Stomach (tissue), 19 donors: ENCODE measurements at places on chromosomes 4 and X. TPM values are rescaled to one million over a fixed set of nuclear protein-coding genes. Genes with fewer than 3 reads are reported as not detected.

- no peaks in the 10 kb centered on the region for H3K36me3 ChIP-seq
- H3K27me3 ChIP-seq: no peaks in the 10 kb centered on the region
- no peak overlapping the region for H3K27ac ChIP-seq
- no peak for DNase-seq
Measured at GRCh38 chr4:7900334-7900909, 39.2 kb downstream of the AFAP1 start.

The TLR7 gene
- total RNA-seq: not detected

DNA sequence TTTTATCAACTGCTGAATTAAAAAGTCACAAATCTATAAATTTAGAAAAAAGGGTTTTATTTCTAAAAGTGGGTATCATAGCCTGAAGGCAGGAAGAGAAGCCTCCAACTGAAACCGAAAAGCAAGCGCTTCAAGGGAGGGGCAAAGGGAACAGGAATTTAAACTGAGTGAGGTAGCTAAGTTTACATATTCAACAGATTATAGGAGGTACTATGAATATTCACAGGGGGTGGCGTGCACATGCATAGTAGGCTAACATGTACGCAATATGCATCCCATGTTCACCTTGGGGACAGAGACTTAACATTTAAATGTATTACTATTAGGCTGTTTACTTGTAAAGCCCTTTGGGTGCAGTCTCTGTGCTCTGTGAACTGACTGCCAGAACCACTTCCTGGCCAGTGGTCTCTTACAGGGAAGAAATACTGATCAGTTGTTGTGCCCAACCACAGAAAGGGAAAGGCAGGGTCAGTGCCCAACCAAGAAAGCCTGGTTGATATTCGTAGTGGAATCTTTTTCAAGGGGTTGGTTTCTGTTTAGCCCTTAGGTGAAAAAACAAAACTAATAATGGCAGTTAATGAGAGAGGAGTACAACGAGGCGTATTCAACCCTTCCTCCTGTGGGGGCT lies 168.7 kb upstream of the GALNTL6 start:
- H3K4me1 ChIP-seq: no peaks in the 10 kb centered on the region
- DNase-seq: no peak

The HPRT1 gene
- total RNA-seq: 13.5 TPM

DNA sequence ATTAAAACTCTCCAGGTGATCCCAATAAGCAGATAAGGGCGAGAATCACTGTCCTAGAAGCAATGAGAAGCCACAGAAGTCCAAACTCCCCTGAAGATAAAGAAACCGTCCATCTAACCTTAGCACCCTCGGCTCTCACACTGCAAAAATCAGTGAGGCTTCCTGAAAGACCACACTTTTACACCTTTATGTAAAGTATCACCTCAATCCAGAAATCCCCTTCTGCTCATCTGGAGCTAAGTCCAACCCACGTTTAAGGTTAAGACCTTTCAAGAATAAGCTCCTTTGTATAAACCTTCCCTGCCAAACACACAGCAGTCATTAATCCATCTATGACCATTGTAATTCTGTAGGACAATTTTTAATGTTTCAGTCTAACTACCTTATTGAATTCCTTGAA lies 41.7 kb downstream of the LIN54 start:
- no peak overlapping the region for H3K4me3 ChIP-seq
- no peak for DNase-seq
- no peak overlapping the region for H3K27ac ChIP-seq
- no peaks in the 10 kb centered on the region for H3K27me3 ChIP-seq
- no peaks in the 10 kb centered on the region for H3K4me1 ChIP-seq
- peaks cover 57% of the 10 kb centered on the region for H3K36me3 ChIP-seq

The UBA1 gene
- 66.8 TPM for total RNA-seq

DNA sequence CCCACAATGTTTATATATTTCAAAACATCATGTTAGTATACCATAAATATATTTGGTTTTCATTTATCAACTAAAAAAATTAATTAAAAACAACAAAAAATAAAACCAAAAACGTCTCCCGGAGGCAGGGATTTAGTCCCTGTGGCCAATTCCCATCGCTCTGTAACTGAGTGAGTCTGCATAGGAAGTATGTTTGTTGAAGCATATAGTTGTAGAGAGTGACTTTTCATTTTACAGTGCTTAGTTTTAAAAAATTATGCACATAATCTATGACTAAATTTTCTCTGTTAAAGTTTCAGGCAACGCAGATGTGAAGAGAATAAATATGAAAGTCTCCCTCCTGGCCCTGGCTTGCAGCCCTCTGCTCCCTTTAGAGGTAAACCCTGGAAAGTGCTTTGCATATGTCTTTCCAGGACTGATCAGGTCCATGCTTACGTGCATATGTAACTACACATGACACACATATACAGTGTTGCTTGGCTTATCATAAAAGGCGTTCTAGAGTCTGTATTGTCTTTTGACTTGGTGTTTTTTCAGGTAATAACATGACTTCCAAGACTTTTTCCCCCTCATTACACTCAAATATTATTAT lies 63.4 kb upstream of the SORBS2 start:
- no peaks in the 10 kb centered on the region for H3K36me3 ChIP-seq
- no peak overlapping the region for H3K27ac ChIP-seq
- H3K27me3 ChIP-seq: no peaks in the 10 kb centered on the region
- DNase-seq: no peak
- peaks cover under 1% of the 10 kb centered on the region for H3K4me1 ChIP-seq

DNA sequence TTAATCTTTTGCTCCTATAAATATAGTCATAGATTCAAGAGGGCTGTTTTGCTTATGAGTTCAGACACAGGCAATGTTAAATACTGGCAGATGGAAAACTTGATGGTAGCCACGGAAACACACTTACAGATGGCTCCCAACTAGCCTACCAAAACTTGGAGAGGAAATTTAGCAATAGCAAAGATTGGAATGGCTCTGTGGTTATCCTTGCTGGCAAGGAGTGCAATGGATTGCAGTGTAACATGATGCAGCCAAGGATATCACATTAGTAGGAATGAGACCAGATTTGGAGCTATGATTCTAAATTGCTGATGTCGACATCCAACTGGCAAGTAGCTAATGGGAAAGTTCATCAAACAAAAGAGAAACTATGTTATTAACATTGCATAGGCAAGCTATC lies 791.0 kb upstream of the DIAPH2 start:
- H3K27ac ChIP-seq: no peak overlapping the region
- H3K36me3 ChIP-seq: no peaks in the 10 kb centered on the region
- no peak for DNase-seq
- H3K4me1 ChIP-seq: no peaks in the 10 kb centered on the region
- H3K27me3 ChIP-seq: no peaks in the 10 kb centered on the region

- no peak for DNase-seq
- no peak overlapping the region for H3K4me3 ChIP-seq
- H3K36me3 ChIP-seq: no peaks in the 10 kb centered on the region
- H3K27ac ChIP-seq: no peak overlapping the region
Measured at GRCh38 chrX:124033821-124034220, 72.3 kb downstream of the STAG2 start.

- no peak for DNase-seq
- no peaks in the 10 kb centered on the region for H3K4me1 ChIP-seq
- H3K36me3 ChIP-seq: no peaks in the 10 kb centered on the region
- no peak overlapping the region for H3K4me3 ChIP-seq
Measured at GRCh38 chr4:62168681-62169080, 968.6 kb downstream of the ADGRL3 start.

The LEF1 gene
- 2.3 TPM for total RNA-seq

DNA sequence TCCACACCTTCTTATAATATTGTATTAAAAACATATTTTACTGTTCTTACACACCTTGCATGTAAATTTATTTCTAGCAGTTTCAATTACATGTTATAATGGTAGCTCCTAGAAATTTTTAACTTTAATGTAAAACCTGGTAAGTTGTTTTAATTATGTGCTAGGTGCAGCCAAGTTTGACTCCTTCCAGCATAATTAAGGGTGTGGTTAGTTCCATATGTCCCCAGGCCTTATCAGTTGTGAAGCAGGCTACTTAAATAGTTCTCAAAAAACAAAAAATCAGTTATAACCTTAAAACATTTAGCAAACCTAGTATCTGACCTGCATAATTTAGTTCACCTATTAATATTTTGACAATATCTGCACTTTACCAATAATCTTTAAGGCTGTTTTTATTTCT lies 26.9 kb upstream of the PASD1 start:
- no peak for DNase-seq
- no peaks in the 10 kb centered on the region for H3K36me3 ChIP-seq
- no peak overlapping the region for H3K4me3 ChIP-seq
- no peaks in the 10 kb centered on the region for H3K27me3 ChIP-seq
- no peak overlapping the region for H3K27ac ChIP-seq
- H3K4me1 ChIP-seq: no peaks in the 10 kb centered on the region
